ENCODE measurements at places on chromosomes 3 and 15. TPM values are rescaled to one million over a fixed set of nuclear protein-coding genes. Genes with fewer than 3 reads are reported as not detected.

The CD200 gene
- 4.6 TPM for total RNA-seq

The AGBL1 gene
- not detected for total RNA-seq

The PDHB gene
- 62.6 TPM for total RNA-seq

The ISLR gene
- total RNA-seq = 25.8 TPM

The ATP13A4 gene
- total RNA-seq = not detected

The TTLL13 gene
- total RNA-seq = not detected

The MRAS gene
- total RNA-seq = 42.2 TPM

The CHRNA7 gene
- 0.22 TPM for total RNA-seq

The NPAP1 gene
- not detected for total RNA-seq

The RNU6-1 gene
- not detected for total RNA-seq

The IRAK2 gene
- total RNA-seq = 17.9 TPM

The IMPG2 gene
- total RNA-seq = 0.14 TPM

The MGLL gene
- 123 TPM for total RNA-seq

The CCDC54 gene
- total RNA-seq = not detected

The C3orf85 gene
- not detected for total RNA-seq

The FANCD2OS gene
- total RNA-seq = not detected

The MINDY2 gene
- 26.7 TPM for total RNA-seq

The RPP14 gene
- total RNA-seq = 12.0 TPM

The CEP152 gene
- total RNA-seq = 5.0 TPM

The CCR1 gene
- total RNA-seq = not detected

The FSTL1 gene
- 957 TPM for total RNA-seq

The MESP2 gene
- total RNA-seq = not detected

The DLL4 gene
- total RNA-seq = 9.4 TPM

The PRRT3 gene
- 2.6 TPM for total RNA-seq

Data from placental pericyte (primary cell).